ENCODE measurements at places on chromosomes 11 and 22.

- DNase-seq, result no peak
These were observed 12.4 kb downstream of the NRXN2 start for GRCh38 chr11:64710418-64711137.

- no peak for DNase-seq
These were observed 22.9 kb downstream of the SYTL2 start for GRCh38 chr11:85787809-85788760.

DNA sequence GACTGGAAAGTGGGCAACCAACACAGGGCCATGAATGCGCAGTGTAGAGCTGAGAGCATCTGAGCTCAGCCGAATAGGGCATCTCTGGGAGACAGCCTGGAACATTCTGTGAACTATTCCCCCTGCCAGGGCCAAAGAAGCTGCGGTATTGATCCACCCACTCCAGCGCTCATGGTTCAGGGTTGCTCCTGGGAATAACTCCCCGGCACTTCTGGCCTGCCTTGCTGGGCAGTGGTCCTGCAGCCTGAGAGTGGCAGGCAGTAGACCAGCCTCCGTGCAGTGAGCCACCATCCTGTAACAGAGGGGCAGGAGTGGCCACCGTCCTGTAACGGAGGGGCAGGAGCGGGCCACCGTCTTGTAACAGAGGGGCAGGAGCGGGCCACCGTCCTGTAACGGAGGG is 12.2 kb downstream of the TMPRSS6 start:
- DNase-seq, result no peak

DNA sequence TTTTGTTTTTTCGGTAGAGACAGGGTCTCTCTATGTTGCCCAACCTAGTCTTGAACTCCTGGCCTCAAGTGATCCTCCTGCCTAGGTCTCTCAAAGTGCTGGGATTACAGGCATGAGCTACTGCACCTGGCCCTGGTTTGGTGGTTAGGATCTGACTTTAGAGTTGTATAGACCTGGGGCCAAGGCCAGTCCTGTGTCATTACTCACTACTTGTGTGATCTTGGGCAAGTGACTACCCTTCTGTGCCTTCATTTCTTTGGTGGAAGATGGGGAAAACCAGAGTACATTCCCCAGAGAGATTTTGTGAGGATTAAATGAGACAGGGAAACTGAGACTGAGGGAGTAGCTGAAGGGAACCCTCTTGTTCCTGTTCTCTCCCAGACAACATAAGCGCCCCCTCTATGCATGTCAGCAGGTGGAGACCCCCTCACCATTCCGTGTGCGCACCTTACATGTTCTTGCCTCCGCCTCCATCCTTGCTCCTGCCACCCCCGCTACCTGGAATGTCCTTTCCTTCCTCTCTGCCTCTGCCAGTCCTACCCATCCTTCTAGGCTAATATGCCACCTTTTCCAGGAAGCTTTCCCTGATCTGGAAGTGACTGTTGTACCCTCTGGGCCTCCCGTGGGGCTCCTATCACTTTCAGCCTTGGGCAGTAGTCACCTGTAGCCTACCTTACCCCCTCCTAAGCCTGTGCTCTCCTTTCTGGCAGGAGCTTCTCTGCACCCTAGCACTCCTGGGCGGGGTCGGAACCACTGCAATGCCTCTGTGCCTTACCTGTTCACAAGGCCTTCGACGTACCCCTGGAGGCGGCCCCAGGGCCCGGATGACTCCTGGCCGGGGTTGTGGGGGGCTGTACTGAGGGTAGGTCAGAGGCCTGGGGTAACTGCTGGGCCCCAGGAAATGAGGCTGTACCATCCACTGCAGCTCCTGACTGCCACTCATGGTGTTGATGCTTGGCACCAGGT is 3.9 kb downstream of the FOSL1 start:
- no peak for DNase-seq

DNA sequence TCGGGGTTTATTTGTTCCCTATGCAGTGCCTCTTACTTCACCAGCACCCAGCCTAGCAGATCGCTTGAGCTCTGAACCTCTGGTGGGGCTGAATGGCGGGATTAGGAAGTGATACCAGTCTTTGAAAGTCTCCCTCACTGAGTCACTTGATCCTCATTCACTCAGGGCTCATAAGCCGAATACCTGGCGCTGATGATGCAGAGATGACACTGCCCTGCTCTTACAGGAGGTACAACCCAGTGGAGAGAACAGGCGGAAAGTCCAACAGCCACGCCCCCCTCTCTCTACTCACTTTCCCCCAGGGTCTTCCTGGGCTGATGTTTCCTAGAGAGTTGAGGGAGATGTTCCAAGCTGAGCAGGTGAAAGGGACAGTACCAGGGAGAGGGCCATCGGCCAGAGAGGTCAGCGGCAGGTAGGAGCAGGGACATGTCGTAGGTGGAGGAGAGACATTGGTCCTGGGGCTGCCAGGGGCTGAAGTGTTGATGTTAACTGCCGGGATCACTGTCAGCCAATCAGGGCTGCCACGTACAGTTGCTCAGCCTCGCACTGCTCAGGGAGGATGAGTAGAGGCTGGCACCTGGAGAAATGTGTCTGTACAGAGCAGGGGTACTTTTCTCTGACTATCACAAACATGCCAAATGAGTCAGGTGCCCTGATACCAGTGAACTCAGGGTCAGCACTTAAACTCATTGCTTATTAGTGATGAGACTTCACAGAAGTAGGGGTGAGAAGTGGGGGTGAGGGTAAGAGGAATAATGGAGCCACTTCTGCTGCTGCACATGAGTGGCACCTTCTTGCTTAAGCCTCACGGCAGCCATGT is 9.9 kb upstream of the APOBEC3A start:
- no peak for DNase-seq

DNA sequence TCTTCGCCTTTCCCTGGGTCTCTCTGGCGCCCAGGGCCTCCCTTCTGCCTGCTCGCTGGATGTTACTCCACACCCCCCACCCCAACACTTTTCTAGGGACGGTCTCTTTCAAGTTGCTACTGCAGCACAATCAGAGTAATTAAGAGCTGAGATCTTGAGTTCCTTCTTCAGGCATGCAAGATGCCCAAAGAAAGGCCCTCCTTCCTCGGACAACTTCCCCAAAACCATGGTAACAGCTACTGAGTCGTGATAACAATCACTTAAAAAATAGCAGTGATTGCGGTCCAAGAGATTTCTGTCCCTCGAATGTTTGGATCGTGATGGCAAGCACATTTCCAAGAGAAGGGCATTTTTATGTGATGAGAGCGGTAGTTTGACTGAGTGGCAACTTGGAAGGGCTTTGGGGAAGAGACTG is 638 bp upstream of the TENM4 start:
- DNase-seq, result no peak

DNA sequence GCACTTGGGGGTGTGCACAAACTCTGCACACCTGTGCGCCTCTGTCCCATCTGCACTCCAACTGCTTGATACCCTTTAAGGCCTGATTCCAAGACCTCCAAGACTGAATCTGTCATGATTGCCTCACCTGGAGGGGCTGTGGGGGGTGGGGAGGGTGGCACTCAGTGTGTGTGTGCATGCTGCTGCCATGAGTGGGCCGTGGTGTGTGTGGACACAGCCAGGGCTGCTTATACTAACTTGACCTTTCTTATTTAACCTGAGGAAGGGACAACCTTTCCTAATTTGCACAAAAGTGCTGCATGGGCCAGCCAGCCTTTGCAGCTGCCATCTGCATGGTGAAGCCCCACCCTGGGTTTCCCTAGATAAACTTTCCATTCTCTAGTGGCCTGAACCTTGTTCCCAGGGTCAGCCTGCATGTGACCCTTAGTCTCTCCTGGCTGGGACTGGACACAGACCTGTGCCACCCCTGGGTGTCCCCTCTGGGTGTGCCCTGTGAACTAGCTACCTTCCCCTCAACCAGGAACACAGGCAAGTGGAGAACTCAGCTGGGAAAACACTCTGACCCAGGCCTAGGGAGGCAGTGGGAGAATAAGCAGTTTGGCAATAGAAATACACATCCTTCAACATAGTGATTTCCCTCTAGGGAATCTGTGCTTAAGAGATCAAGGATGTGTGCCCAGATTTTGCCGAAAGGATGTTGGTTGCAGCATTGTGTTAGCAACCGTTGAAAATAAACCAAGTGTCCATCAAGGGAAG is 45.4 kb upstream of the DKK3 start:
- DNase-seq, result no peak

GRCh38 chr22:39316440-39317083 is 2.9 kb downstream of the RPL3 start:
- DNase-seq, result peak; percentile 54

GRCh38 chr22:46612341-46612903 is 7.8 kb upstream of the GRAMD4 start:
- DNase-seq, result no peak

DNA sequence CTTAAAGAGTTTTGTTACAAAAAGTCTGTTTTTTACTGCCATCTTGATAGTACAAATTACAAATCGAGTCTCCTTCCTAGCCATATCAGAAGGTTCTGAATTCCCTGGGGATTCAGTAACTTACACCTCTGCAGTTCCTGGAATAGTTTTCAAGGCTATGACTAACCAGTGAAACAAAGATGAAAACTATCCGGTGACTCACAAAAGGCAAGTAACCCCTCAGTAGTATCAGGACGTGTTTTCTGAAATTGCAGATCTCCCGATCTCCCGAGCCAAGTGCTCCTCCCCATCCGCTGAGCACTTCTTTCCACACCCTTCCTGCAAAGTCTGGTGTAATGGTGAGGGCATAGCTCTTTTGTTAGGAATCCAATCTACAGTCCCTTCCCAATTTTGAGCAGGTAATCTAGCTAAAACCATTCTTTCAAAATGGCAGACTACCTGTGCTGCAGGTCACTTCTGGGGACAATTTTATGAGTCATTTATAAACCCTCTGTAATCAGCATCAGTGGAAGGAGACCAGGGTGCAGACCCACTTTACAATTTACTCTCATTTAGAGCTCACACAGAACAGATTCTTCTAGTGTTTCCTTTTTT is 7.7 kb downstream of the E2F8 start:
- no peak for DNase-seq

GRCh38 chr22:24420977-24421343 is 6.4 kb upstream of the ADORA2A start:
- DNase-seq, result no peak

- no peak for DNase-seq
These were observed 9.7 kb upstream of the PIK3IP1 start for GRCh38 chr22:31302006-31302405.

GRCh38 chr11:68159665-68160064 is 38.5 kb upstream of the CHKA start:
- DNase-seq, result no peak

- DNase-seq, result no peak
These were observed 159 bp downstream of the FZD4 start for GRCh38 chr11:86955111-86955360.

DNA sequence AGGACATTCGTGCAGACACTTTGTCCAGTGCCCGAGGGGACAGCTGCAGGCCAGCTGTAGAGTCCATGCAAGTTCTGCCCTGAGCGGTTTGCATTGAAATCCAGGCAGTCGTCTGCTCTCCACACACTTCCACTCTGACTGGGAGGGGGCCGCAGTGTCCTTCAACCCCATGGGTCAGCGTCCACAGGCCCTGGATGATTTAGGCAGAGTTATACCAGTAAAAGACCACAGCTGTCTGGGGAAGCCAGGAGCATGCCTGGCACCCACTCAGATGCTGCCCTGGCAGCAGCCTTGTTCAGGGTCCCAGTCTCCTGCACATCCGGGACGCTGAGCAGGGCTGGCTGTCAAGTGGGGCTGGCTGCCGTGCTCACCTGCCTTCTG is 26.5 kb downstream of the KRTAP5-5 start:
- DNase-seq, result no peak
